ENCODE measurements at places on chromosomes 16 and 17. TPM values are rescaled to one million over a fixed set of nuclear protein-coding genes. Genes with fewer than 3 reads are reported as not detected.

The STH gene
- not detected for total RNA-seq

The CCT6B gene
- 1.5 TPM for total RNA-seq

The PRSS53 gene
- total RNA-seq: 5.1 TPM

The CNOT1 gene
- 266 TPM for total RNA-seq

The KRTAP4-4 gene
- not detected for total RNA-seq

The TMEM238L gene
- total RNA-seq: not detected

The HOXB5 gene
- not detected for total RNA-seq
